ENCODE measurements at places on chromosomes 4 and X.

GRCh38 chrX:110218591-110218990 is 99.3 kb downstream of the AMMECR1 start:
- no peaks in the 10 kb centered on the region for H3K27me3 ChIP-seq
- H3K27ac ChIP-seq: no peak overlapping the region
- DNase-seq: no peak
- H3K4me1 ChIP-seq: no peaks in the 10 kb centered on the region

DNA sequence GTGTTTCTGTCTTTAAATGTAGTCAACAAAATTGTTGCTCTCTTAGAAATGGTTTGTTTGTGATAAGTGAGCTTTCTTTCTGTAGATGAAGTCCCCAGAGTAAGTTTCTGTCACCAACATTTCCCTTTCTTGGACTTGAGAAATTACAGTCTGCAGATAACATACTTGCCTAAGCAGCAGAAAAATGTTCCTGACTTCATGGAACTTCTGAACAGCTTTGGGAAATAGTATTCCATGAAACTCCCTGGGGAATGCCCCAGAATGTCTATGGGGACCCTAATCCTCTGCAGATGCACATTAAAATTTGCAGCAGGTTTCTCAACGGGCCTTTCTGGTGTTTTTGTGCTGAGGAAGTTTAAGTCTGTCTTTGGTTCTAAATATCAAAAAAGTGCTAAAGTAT is 38.6 kb upstream of the NEIL3 start:
- H3K4me1 ChIP-seq: no peaks in the 10 kb centered on the region
- no peak for DNase-seq
- H3K4me3 ChIP-seq: no peak overlapping the region

- H3K27ac ChIP-seq: no peak overlapping the region
- H3K4me1 ChIP-seq: no peaks in the 10 kb centered on the region
- no peaks in the 10 kb centered on the region for H3K36me3 ChIP-seq
- no peak for DNase-seq
- no peaks in the 10 kb centered on the region for H3K27me3 ChIP-seq
- no peak overlapping the region for H3K4me3 ChIP-seq
Observed at GRCh38 chrX:102491766-102492165, 20.2 kb upstream of the TCP11X2 start.

DNA sequence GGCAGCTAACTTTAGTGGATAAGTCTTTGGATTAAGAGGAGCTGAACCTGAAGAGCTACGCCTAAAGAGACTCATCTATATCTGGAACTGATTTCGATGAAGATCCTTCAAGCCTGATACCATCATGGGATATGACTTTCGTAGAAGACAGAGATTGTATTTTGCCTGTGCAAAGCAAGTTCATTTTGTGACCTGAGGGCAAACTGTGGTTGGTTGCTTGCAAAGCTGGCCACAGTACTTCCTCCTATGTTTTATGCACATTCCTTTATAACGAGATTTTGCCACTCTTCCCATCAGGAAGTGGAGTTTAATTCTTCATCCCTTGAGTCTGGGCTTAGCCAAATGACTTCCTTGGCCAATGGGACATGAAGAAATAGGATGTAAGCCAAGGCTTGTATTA is 519.3 kb upstream of the NR3C2 start:
- no peak overlapping the region for H3K4me3 ChIP-seq
- no peaks in the 10 kb centered on the region for H3K4me1 ChIP-seq
- no peaks in the 10 kb centered on the region for H3K36me3 ChIP-seq
- H3K27ac ChIP-seq: no peak overlapping the region
- no peaks in the 10 kb centered on the region for H3K27me3 ChIP-seq

DNA sequence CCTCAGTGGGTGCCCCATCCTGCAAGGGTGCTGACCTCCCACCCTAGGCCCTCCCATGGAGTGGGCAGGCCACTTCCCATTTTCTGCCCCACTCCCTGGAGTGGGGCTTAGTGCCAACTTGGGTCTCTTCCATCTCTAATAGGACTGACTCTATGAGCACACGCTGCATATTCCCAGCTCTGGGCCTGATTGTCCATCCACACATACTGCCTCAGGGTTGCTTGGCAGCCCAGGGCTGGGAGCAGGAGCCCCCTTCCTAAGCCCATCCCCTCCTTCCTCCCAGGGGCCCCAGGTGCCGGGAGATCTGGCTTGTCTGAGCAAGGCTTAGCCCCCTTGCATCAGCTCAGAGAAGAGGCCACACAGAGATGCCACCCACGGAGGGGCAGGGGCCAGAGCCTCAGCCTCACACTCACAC is 55.1 kb downstream of the PJA1 start:
- H3K4me1 ChIP-seq: peaks cover 16% of the 10 kb centered on the region
- H3K27me3 ChIP-seq: no peaks in the 10 kb centered on the region

GRCh38 chr4:78642934-78643333 is 91.4 kb downstream of the ANXA3 start:
- H3K4me1 ChIP-seq: peaks cover 27% of the 10 kb centered on the region
- H3K4me3 ChIP-seq: no peak overlapping the region
- H3K36me3 ChIP-seq: no peaks in the 10 kb centered on the region
- H3K27ac ChIP-seq: no peak overlapping the region
- H3K27me3 ChIP-seq: no peaks in the 10 kb centered on the region
- DNase-seq: no peak

- peak overlapping the region; percentile 1 for H3K27ac ChIP-seq
- H3K4me3 ChIP-seq: no peak overlapping the region
Observed at GRCh38 chr4:86848136-86848535, 1.0 kb downstream of the SLC10A6 start.

GRCh38 chr4:15805583-15806517 is 27.7 kb downstream of the CD38 start:
- peak; percentile 39 for DNase-seq
- no peaks in the 10 kb centered on the region for H3K27me3 ChIP-seq

DNA sequence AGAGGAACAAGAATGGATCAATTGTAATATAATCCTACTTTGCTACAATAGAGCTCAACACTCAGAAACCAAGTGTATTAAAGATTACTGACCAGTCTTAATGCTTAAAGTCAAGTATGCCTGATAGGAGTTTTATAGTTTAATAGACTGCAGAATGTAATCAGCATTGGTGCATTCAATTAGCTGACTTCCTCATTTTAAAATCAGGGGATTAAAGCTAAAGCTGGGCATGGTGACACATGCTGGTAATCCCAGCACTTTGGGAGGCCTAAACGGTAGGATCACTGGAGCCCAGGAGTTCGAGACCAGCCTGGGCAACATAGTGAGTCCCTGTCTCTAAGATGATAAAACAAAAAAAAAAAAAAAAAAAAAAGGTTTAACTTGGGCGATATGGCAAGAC is 10.8 kb downstream of the HNRNPDL start:
- no peak overlapping the region for H3K27ac ChIP-seq
- H3K4me1 ChIP-seq: no peaks in the 10 kb centered on the region
- H3K27me3 ChIP-seq: no peaks in the 10 kb centered on the region

DNA sequence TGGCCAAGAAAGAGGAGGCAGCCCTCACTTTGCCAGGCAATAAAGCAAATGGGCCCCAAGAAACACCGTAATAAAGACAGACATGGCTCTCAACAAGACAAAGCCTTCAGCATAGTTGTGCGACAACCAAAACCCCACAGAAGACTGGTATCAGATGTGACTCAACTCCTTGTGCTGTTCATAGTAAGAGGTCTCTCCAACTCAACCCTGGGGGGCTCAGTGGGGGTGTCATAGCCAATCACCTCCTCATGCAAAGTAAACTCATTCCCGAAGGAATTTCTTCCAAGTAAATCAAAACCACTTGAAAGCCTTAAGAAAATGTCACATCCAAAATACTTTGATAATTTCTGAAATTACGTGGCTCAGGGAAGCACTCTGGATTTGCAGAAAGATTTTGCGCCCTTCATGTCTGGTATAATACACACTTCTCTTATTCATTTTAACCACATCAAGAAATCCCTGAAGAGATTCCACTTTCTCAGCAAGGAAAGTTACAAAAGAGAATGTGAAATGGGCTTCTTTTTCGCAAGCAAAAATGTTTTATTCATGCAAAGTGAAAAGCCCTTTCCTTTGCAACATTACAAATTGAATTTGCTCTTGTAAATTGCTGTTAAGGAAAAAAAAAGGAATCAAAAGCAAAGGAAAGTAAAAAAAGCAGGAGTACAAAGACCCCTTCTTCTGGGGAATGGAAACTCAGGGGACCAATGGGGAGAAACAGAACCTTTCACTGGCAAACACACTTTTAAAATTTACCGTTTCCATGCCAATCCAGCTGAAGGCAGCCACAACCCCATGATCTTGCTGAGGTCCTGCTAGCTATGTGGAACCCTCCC is 137.4 kb downstream of the NSUN7 start:
- H3K4me1 ChIP-seq: no peaks in the 10 kb centered on the region
- H3K27ac ChIP-seq: no peak overlapping the region
- peaks cover 30% of the 10 kb centered on the region for H3K36me3 ChIP-seq
- H3K27me3 ChIP-seq: no peaks in the 10 kb centered on the region

GRCh38 chr4:4854649-4855295 is 4.7 kb upstream of the MSX1 start:
- H3K27me3 ChIP-seq: peaks cover 35% of the 10 kb centered on the region
- no peak overlapping the region for H3K27ac ChIP-seq
- no peak for DNase-seq
- H3K36me3 ChIP-seq: no peaks in the 10 kb centered on the region

DNA sequence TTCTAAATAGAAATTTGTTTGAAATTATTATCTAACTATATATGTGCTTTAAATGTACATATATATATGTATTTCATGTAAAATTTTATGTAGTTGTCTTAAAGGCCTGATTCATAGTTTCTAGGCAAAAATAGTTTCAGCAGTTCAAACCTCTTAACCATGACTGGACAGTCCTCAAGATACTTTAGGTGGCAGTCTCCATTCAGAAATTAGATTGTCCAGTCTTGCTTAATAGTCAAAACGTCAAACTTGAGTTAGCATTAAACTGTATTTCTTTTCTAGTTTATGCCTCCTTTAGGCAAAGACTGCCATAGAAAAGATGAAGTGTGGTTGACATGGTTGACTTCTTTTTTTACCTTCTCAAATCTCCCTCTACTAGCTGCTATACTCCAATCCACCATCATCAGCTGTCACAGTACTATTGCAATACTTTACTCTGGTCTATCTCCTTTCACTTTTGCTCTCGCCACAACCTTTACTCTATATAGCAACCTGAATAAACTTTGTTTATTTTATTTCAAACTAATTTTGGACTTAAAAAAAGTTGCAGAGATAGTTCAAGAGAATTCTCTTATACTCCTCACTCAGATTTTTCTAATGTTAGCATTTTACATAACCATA is 395.6 kb upstream of the DIPK2B start:
- no peaks in the 10 kb centered on the region for H3K36me3 ChIP-seq
- no peaks in the 10 kb centered on the region for H3K4me1 ChIP-seq
- no peaks in the 10 kb centered on the region for H3K27me3 ChIP-seq
- no peak for DNase-seq

DNA sequence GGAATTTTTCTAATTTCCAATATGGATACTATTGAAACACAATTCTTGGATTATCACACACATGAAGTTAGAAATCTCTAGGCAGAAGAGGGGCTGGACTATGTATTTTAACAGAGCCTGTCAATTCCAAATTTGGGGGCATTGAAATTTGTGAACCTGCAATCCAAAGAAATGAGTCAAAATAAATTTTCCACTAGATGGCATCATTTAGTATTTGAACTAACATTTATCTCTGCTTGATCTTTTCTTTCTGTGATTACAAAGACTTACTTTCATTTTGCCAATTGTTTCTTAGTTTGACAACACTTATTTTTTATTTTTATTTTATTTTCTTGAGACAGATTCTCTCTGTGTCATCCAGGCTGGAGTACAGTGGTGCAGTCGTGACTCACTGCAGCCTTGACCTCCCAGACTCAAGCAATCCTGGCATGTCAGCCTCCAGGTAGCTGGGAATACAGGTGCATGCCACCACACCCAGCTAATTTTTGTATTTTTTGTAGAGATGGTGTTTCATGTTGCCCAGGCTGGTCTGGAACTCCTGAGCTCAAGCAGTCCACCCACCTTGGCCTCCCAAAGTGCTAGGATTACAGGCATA is 2.7 kb upstream of the PYURF start:
- H3K4me3 ChIP-seq: no peak overlapping the region
- H3K36me3 ChIP-seq: no peaks in the 10 kb centered on the region
- peak overlapping the region; percentile 30 for H3K27ac ChIP-seq

DNA sequence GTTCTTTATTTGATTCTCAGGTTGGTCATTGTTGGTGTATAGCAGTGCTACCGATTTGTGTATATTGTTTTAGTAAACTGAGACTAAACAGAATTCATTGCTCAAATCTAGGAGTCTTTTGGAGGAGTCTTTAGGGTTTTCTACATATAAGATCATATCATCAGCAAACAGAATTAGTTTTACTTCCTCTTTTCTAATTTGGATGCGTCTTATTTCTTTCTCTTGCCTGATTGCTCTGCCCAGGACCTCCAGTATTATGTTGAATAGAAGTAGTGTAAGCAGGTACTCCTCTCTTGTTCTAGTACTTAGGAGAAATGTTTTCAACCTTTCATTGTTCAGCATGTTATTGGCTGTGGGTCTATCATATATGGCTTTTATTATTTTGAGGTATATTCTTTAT is 92.6 kb downstream of the IQCM start:
- no peak overlapping the region for H3K4me3 ChIP-seq
- H3K36me3 ChIP-seq: no peaks in the 10 kb centered on the region
- H3K27me3 ChIP-seq: no peaks in the 10 kb centered on the region
- H3K4me1 ChIP-seq: no peaks in the 10 kb centered on the region
- DNase-seq: no peak

All from thyroid gland (tissue), 4 donors.